Choroid plexus epithelial cell (primary cell): ENCODE measurements at places on chromosomes 2 and 18.

DNA sequence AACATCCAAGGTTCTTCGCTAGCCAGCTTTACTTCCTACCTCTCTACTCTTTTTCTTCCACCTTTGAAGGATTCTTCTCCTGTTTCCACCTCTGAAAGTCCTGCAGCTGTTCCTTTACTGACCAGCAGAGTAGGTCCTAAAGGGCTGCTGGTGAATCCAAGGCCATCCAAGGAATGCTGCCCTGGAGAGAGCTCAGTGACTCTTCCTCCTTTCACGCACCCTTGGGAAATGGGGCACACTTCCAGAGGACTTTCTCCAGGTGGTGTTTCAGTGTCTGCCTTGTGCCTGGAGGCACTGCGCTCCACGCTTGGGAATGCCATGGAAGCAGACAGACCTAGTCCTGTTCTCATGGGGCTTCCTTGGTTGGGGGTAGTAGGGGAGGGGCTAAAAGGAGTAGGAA lies 45.4 kb downstream of the SLC16A14 start:
- no peak for DNase-seq

DNA sequence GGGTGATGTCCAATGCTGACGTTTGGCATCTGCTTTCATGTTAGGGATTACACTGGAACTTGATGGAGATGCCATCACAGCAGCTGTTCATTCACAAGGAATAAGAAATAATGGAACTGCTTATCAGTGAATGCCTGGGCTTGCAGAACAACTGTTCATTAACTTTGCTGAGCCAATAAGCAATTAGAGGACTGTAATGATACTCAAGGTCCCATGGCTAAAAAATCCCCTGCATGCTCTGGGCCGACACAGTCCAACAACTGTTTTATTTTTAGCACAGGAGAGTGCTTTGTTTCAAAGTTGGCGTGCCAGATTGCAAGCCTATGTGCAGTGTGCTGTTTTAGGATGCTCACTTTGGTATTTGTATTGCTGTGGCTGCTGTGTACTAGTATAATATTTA lies 408.0 kb upstream of the RGPD4 start:
- no peak for DNase-seq

DNA sequence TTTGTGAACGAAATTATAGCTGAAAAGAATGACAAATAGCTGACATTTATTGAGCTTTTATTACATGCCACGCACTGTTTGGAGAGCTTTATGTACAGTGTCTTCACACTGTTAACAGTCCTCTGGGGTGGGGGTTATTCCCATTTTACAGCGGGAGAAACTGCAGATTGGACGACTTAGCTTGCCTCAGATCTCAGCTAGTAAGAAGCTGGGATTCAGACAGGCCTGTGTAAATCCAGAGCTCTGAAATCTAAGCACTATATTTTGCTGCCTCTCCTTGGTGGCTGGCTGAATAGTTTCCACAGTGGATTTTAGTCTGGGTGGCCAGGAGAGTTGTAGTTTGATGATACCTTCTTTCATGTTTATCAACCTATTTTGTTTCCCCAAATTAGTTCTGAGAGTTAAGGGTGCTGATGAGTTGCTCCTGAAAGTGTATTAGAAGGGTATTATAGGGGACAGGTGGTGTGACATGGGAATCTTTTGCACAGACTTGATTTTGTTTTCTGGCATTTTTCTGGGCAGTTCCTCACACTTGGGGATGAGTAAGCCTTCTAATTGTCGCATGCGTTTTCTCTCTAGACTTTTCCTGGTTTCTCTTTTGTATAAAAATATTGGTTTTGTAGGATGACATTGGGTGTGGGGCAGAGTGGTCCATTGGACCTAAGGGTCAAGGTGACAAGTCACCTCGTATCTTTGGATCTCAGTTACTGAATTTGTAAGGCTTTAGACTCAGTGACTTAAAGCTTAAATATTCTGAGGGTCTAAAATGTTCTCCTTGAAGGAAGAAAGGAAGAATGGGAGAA lies 1.5 kb downstream of the ACSL3 start:
- DNase-seq: peak; percentile 78

DNA sequence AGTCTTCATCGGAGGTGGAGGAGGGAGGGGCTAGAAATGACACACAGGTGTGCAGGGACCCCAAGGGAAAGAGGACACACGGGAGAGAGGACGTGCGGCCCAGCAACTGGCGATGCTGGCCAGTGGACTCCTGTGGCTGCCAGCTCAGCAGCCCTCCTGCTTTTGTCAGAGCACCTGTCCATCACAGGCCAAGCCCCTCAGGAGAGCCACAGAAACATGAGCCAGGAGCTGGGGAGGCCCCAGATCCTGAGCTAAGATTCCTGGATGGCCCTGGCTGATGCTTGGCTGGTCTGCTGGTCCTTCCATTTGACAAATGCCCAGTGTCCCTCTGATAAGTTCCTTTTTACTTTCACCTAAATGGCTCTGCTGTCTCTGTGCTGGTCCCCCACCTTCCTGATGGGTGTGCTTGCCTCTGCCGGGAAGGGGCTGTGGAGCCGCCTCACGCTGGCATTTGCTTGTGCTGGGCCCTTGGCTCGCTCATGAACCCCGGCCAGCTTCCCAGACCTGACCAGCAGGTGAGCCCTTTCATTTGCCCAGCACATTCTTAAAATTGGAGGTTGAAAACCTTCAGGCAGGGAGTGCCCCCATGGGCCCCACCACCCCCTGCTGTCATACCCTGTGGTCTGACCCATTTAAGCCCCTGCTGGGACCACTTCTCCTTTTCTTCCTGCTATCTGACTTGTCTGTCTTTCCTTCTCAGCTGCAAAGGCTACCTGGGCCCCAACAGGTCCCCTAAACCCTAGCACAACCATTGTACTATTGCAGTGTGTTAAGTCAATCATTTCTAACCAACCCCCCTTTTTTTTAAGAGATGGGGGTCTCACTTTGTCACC lies 37.3 kb downstream of the CYP27C1 start:
- no peak for DNase-seq

- peak; percentile 6 for DNase-seq
Observed at GRCh38 chr2:8750221-8750620, 68.4 kb downstream of the ID2 start.

GRCh38 chr2:240792629-240793312 lies 27.2 kb downstream of the KIF1A start:
- DNase-seq: no peak

DNA sequence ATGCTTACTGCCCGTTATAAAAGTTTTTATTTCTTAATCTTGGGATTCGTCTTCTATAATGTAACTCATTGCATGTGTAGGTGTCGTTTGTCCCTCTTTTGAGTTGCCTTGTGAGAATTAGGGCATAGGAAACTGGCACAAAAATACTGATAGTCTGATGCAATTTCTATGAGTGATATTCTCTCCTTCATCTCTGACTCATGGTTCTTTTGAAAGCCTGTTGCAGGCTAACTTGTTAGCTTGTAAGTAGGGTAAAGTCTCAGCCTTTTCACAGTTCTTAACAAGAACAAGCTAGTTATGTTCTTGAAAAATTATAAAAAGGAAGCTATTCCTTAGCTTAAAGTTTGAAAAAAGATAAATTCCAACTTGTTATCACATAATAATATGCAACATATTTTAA lies 1085.4 kb upstream of the NRXN1 start:
- DNase-seq: peak; percentile 75

DNA sequence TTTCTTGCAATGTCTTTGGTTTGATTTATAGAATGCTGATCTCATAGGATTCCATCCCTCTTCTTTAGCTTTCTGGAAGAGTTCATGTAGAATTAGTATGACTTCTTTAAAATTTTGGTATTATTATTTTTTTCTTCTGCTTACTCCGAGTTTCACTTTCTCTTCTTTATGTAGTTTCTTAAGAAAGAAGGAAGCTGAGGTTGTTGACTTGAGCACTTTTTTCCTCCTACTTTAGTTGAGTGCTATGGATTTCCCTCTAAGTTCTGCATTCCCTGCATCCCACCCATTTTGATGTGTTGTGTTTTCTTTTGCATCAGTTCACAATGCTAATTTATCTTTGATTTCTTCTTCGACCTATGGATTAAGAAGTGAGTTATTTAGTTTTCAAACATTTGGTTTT lies 78.9 kb upstream of the SPRED2 start:
- DNase-seq: no peak

- DNase-seq: peak; percentile 23
Observed at GRCh38 chr18:6807515-6808257, 78.2 kb downstream of the ARHGAP28 start.

DNA sequence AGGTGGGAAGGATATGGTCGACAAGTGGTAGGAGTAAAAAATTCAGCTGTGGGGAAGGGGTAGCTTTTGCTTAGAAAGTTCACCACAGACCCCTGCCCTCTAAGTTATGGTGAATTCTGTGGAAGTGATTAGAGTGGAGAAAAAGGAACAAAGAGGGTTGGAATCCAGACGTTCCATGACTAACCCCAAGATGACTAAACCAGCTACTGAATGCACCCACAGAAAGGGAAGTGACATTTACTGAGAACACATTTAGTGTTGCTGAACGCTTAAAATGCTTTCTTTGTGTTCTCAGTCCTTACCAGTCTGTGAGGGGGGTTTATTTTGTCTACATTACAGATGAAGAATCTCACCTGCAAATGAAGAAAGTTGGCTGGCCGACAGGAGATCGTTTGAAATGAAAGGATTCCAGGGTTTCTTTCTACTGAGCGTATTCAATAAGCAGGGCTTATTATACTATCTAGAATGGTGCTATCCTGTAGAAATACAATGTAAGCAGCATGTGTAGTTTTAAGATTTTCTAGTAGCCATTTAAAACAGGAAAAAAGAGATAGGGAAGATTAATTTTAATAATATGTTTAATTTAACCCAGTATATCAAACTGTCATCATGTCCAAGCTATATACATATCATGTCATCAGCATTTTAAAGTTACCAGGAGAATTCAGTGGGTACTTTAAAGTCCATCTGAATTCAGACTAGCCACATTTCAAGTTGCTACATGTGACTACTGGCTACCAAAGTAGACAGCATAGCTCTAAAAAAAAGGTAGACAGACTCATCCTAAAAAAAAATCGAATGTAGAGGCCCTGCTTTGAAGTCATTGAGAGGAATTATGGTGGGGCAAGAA lies 60.1 kb downstream of the LIMS1 start:
- DNase-seq: peak; percentile 91
